ENCODE measurements at places on chromosomes 1 and 21. TPM values are rescaled to one million over a fixed set of nuclear protein-coding genes. Genes with fewer than 3 reads are reported as not detected.

Gene BOLA1
- total RNA-seq = 13.9 TPM

Gene TPTE
- not detected for total RNA-seq

Gene TRIM62
- total RNA-seq = 15.0 TPM

Gene GJA9
- total RNA-seq = not detected

Gene DSCAM
- not detected for total RNA-seq

Gene NSUN4
- total RNA-seq = 24.0 TPM

Gene OR6K3
- not detected for total RNA-seq

Gene XKR8
- 7.1 TPM for total RNA-seq

Gene HNRNPCL2
- not detected for total RNA-seq

Gene NUP210L
- total RNA-seq = 0.24 TPM

Gene NUF2
- total RNA-seq = 26.7 TPM

GRCh38 chr1:201456499-201457309, 12.3 kb downstream of the PHLDA3 start:
- H3K4me1 ChIP-seq = peaks cover 11% of the 10 kb centered on the region
- no peak for DNase-seq
- H3K27ac ChIP-seq = no peak overlapping the region
- H3K27me3 ChIP-seq = peaks cover 12% of the 10 kb centered on the region
- H3K36me3 ChIP-seq = no peaks in the 10 kb centered on the region

DNA sequence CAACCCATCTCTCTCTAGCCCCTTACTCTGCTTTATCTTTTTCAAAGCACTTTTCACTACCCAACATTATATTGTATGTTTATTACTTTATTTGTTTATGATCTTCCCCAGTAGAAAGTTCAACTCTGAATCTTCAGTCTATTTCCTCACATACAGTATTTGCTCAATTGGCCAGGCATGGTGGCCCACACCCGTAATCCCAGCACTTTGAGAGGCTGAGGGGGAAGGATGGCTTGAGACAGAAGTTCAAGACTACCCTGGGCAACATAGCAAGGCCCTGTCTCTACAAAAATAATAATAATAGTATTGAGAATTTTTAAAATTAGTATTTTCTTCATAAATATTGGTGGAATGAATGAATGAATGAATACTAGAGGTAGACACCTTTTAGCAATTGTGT, 1.2 kb downstream of the STPG1 start:
- no peaks in the 10 kb centered on the region for H3K36me3 ChIP-seq
- H3K27ac ChIP-seq = no peak overlapping the region
- H3K4me1 ChIP-seq = peaks cover 26% of the 10 kb centered on the region

GRCh38 chr1:26276432-26276838, 3.5 kb upstream of the SH3BGRL3 start:
- H3K36me3 ChIP-seq = peaks cover 11% of the 10 kb centered on the region
- peak overlapping the region; percentile 84 for H3K27ac ChIP-seq
- H3K27me3 ChIP-seq = no peaks in the 10 kb centered on the region
- peaks cover 61% of the 10 kb centered on the region for H3K4me1 ChIP-seq
- DNase-seq = no peak

GRCh38 chr1:24694380-24694843, 50.8 kb upstream of the CLIC4 start:
- H3K27me3 ChIP-seq = no peaks in the 10 kb centered on the region
- H3K27ac ChIP-seq = peak overlapping the region; percentile 69
- H3K36me3 ChIP-seq = no peaks in the 10 kb centered on the region
- H3K4me1 ChIP-seq = peaks cover 8% of the 10 kb centered on the region

DNA sequence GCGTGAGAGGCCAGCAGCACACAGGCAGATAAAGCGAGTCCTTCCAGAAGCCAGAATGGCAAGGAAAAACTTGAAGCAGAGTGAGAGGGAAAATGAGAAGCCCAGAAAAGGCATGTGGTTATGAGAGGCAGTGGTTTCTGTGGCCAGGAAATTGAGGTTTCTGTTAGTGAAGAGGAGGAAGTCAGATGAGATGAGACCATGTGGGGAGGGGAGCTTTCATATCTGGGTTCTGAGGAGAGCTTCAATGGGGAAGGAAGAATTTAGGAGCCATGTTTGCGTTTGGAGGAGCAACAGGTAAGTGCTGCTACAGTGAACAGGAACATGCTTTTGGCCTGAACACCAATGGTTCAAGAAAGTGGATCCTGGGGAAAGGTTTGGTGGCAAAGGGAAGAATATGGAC, 6.1 kb upstream of the CD1A start:
- peak; percentile 64 for DNase-seq
- H3K4me3 ChIP-seq = peak overlapping the region; percentile 56

- H3K4me3 ChIP-seq = no peak overlapping the region
- no peak overlapping the region for H3K27ac ChIP-seq
- H3K4me1 ChIP-seq = peaks cover 8% of the 10 kb centered on the region
- H3K36me3 ChIP-seq = no peaks in the 10 kb centered on the region
- H3K27me3 ChIP-seq = peaks cover 15% of the 10 kb centered on the region
These were observed 41.7 kb upstream of the CD2 start for GRCh38 chr1:116712510-116712909.

DNA sequence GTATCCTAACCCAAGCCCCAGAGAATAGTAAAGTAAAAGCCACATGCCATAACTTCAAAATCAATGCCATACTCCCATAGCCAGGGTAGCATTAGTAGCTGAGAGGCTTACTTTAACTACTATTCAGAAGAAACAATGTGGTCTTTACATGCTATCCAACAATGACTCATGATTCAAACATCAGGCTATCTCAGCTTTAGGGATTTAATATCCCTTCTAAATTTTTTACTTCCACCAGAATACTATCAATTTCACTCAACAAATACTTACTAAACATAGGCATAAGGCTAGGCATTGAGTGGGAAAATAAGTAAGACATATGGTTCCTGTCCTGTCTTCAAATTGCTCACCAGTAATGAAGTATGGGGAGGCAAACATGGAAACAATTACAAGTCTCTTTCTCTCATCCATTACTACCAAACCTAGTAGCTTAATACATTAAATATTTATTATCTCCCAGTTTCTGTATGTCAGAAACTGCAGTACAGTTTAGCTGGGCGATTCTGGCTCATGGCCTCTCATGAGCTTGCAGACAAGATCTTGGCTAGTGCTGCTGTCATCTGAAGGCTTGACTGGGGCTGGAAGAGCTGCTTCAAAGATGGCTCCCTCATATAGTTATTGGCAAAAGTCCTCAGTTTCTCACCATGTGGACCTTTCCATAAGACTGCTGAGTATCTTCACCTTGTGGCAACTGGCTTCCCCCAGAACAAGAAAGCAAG, 30.7 kb downstream of the EVI5 start:
- no peaks in the 10 kb centered on the region for H3K4me1 ChIP-seq
- DNase-seq = no peak
- H3K4me3 ChIP-seq = no peak overlapping the region
- H3K27me3 ChIP-seq = peaks cover 9% of the 10 kb centered on the region
- H3K36me3 ChIP-seq = no peaks in the 10 kb centered on the region

DNA sequence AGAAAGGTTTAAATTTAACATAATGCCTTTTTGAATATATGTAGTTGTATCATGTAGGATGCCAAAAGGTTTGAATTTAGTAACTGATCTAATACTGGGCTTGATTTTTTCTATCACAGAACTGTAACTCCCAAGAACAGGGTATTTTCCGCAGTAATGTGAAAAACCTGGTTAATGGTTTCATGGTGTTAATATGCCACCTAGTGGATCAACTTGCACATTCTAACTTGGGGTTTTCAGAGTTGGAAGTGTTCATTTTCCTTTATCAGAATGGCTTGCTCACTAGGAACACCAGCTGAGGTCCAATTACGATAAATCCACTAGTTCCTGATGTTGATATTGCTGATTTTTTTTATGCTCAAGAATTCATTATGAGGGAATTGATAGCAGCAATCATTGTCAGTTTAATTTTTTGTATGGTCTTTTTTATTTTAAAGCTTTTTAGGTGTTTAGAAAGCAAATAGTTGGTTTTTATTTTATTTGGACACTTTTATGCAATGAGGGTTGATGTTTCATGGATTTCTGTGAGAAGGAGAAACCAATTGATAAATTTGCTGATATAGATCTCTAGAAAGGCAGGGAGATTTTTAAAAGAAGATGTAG, 157.2 kb downstream of the PLA2G4A start:
- no peak overlapping the region for H3K4me3 ChIP-seq
- DNase-seq = no peak
- no peaks in the 10 kb centered on the region for H3K36me3 ChIP-seq
- no peak overlapping the region for H3K27ac ChIP-seq
- no peaks in the 10 kb centered on the region for H3K4me1 ChIP-seq

DNA sequence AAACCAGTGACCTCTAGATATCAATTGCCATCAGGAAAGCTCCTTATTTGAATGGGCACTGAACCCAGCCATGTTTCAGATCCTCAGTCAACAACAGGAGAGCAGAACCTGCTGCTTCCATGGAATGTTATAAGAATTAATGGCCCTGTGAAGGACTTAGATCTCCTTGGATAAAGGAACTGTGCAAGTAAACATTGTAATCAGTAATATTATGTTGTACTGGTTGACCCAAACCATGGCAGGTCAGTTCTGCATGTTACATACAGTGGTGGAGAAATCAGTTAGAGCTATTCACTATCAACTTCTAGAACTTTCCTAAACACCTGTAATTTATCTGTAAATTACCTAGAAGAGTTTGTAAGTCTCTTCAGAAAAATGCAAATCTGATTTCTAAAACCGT, 11.2 kb upstream of the CLDN8 start:
- H3K4me3 ChIP-seq = no peak overlapping the region
- no peaks in the 10 kb centered on the region for H3K27me3 ChIP-seq
- no peak for DNase-seq
- H3K36me3 ChIP-seq = no peaks in the 10 kb centered on the region
- no peaks in the 10 kb centered on the region for H3K4me1 ChIP-seq

DNA sequence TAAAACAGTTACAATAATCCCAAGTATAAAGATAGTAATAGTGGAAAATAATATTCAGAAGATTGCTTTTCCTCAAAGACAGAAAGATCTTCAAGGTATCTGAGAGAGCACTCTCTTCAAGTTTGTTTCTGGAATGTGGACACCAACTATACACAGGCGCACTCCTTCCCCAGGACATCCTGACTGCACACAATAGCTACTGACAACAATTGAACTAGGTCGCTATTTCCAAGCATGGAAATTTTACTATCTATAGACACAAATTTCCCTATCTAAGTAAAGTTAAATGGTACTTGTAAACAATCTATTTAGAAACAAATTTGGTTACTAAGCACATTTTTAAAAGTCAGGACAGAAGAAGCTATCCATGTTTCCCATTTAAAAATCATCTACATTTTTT, 19.1 kb downstream of the ARHGAP29 start:
- DNase-seq = no peak
- H3K4me3 ChIP-seq = no peak overlapping the region
- no peaks in the 10 kb centered on the region for H3K36me3 ChIP-seq
- H3K27me3 ChIP-seq = peaks cover 41% of the 10 kb centered on the region

GRCh38 chr21:42089093-42089631, 18.0 kb downstream of the UMODL1 start:
- DNase-seq = no peak
- H3K36me3 ChIP-seq = no peaks in the 10 kb centered on the region
- no peak overlapping the region for H3K4me3 ChIP-seq
- H3K4me1 ChIP-seq = peaks cover 29% of the 10 kb centered on the region
- no peak overlapping the region for H3K27ac ChIP-seq

DNA sequence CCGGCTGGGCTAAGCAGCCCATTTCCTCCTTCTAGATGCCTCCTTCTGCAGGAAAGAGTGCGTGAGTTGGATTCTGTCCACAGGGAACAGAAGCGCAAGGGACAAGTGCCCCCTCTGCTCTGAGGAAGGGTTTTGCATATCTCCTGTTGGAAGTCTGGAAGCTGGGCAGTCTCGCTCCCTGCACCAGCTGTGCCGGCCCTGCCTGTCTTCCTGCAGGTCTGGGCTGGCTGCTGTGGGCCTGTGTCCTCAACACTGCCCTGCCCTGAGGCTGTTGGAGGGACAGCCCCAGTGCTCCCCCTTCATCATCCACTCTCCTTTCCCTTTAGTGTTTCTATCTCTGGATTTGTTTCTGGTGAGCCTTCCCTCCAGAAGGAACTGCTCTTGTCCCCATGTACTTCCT, 21.8 kb downstream of the ADARB1 start:
- DNase-seq = no peak
- no peak overlapping the region for H3K4me3 ChIP-seq
- no peak overlapping the region for H3K27ac ChIP-seq
- no peaks in the 10 kb centered on the region for H3K36me3 ChIP-seq

- no peaks in the 10 kb centered on the region for H3K4me1 ChIP-seq
- no peak overlapping the region for H3K27ac ChIP-seq
- no peak for DNase-seq
- no peaks in the 10 kb centered on the region for H3K36me3 ChIP-seq
These were observed 27.8 kb upstream of the HYI start for GRCh38 chr1:43481491-43481890.

GRCh38 chr1:202018468-202019234, 8.3 kb downstream of the ELF3 start:
- H3K27ac ChIP-seq = no peak overlapping the region
- peaks cover 10% of the 10 kb centered on the region for H3K27me3 ChIP-seq
- DNase-seq = no peak
- H3K4me1 ChIP-seq = peaks cover 6% of the 10 kb centered on the region
- H3K36me3 ChIP-seq = no peaks in the 10 kb centered on the region

- peak overlapping the region; percentile 82 for H3K4me3 ChIP-seq
- H3K36me3 ChIP-seq = no peaks in the 10 kb centered on the region
- no peak for DNase-seq
These were observed 642 bp upstream of the CREG1 start for GRCh38 chr1:167554028-167554779.

- DNase-seq = no peak
- H3K4me3 ChIP-seq = no peak overlapping the region
- H3K27me3 ChIP-seq = no peaks in the 10 kb centered on the region
- no peak overlapping the region for H3K27ac ChIP-seq
- no peaks in the 10 kb centered on the region for H3K4me1 ChIP-seq
These were observed 168.9 kb downstream of the LMO4 start for GRCh38 chr1:87497380-87498203.

DNA sequence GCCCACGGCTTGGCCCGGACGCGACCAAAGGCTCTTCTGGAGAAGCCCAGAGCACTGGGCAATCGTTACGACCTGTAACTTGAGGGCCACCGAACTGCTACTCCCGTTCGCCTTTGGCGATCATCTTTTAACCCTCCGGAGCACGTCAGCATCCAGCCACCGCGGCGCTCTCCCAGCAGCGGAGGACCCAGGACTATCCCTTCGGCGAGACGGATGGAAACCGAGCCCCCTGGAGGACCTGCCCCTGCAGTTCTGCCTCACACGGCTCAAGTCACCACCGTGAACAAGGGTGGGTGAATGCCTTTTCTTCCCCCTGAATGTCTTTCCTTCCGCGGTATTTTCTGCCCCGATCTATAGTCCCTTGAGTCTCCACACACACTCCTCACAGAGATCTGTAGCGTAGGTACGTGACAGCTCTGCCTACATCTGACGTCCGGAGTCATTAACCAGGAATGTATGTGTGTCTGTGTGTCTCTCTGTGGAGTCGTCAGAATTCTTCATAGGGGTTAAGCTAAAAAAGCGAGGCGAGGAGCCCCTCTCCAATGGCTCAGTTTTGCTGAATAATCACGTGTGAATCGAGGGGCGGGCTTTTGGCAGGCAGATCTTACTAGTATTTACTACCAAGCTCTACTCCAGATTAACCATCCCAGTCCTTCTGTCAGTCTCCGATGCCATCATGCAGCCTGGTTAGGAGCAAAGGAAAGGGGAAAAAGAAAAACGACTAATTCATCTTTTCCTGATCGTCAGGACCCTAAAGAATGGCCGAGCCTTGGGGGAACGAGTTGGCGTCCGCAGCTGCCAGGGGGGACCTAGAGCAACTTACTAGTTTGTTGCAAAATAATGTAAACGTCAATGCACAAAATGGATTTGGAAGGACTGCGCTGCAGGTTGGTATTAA, at the start of gene CDKN2C:
CDKN2C (plus strand) TSS at position 635 of the 898 bp plus-strand sequence; CDS start at position 759, 124 bp downstream.
- peak within 1 kb of the TSS; percentile 99 for H3K4me3 ChIP-seq
- H3K27me3 ChIP-seq = no peaks in the 10 kb centered on the region
- peak within 1 kb of the TSS; percentile 93 for H3K27ac ChIP-seq

Measured in natural killer cell treated with Interleukin-12 subunit alpha and Interleukin-12 subunit beta and Interleukin-15 and Interleukin-18, amount 100 ng/mL, for 72 hours (primary cell).